Natural killer cell (primary cell): ENCODE measurements at places on chromosomes 7 and 10.

- DNase-seq, result peak; percentile 37
Measured at GRCh38 chr10:62638062-62638477, 166.4 kb upstream of the ADO start.

GRCh38 chr7:24854866-24855265 lies 97.6 kb upstream of the GSDME start:
- DNase-seq, result no peak

- no peak for DNase-seq
Measured at GRCh38 chr7:28301148-28301641, 111.1 kb upstream of the CREB5 start.

DNA sequence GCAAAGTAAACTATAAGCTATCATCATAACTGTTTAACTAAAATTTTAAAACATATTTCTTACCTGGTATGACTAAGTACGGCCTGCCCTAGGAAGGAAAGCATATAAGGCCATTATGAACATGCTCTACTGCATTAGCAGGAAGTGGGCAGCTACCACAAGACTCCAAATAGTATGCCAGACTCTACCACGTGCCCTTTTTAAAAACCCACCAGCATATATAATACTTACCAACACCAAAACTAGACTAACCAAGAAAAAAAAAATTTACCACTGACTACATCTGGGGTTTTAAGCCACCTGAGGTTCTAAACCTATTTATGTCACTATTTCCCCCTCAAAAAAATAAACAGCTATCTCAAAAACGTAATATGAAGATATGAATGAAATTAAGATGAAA lies 30.1 kb downstream of the NUDCD3 start:
- DNase-seq, result peak; percentile 43

- DNase-seq, result no peak
Measured at GRCh38 chr10:29839826-29840515, 205.2 kb upstream of the SVIL start.

DNA sequence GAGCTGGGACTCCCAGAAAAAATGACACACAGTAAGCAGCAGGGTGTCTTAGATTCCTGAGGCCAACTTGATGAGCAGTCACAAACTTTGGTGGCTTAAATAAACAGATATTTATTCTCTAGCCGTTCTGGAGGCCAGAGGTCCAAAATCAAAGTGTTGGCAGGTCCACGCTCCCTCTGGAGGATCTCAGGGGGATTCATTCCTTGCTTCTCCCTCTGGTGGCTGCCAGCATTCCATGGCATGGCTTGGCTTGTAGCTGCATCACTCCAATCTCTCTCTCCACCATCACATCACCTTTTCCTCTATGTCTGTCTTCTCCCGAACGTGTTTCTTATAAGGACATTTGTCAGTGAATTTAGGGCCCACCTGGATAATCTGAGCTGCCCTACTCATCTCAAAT lies 98.4 kb downstream of the OSBPL3 start:
- DNase-seq, result no peak

DNA sequence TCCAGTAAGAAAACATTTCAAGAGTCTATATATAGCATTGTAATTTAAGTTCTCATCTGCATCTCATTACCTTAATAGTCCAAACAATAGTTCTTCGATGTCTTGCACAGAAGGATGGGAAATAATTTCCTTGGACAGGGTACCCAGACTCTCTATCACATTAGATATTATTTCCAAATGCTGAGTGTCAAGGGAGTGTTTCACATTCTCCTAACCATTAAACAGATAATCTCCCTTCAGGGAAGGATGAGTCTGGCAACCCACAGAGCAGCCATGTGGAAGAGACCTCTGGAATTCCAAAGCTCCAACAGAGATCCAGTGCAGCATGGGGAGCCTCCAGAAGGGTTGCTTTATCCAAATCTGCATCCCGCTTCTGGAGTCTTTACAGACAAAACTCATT lies 89.6 kb downstream of the FZD1 start:
- no peak for DNase-seq

DNA sequence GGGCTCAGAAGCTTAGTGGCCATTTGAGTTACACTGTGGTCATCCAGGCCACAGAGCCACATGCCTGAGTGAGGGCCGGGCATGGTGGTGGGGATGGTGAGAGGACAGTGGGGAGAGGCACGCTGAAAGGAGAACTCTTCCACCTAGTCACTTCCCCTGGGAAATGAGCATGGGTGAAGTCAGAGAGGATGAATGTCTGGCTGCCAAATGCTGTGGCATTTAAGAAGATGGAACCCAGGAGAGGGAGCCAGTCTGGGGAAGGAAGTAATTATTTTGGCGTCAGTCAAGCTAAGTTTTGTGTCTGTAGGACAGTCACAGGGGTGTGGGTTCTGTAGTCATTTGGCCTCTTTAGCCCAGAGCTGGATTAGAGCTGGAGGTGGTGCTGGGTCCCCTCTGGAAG lies 86.0 kb upstream of the PODXL start:
- no peak for DNase-seq

DNA sequence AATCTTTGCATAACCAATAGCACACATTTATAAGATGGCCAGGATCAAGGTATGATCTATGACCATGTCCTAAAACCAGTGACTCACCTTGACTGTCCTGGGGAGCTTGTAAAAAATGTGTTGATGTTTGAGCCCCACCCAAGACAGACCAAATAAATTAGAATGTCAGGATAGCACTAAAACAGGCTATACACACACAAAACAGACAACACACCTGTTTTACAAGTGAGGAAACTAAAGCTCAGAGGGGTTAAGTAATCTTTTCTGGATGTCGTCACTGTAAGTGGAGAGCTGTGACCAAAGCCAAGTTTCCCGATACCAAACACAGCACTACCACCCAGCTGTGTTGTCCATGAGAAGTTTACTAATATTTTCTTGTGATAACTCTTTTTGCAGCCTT lies 84.5 kb downstream of the AVL9 start:
- no peak for DNase-seq

GRCh38 chr10:69747179-69747578 lies 54.5 kb upstream of the COL13A1 start:
- DNase-seq, result no peak

DNA sequence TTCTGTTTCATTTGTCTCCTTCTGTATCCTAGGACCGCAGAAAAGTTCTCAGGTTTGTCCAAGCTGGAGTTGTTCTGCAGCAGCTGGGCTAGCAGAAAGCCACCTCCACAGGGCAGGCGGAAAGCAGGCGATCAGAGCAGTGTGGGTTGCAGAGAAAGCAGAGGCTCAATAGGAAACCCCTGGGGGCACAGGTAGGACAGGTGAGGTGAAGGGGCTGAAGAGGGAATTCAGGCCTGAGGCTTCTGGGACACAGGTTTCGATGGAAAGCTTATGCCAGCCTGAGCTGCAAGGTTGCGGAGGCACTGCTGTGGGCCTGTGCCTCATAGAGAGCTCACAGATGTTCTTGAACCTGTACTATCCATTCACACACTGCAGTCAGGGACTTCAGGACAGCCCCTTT lies 194.9 kb upstream of the TPK1 start:
- DNase-seq, result no peak

DNA sequence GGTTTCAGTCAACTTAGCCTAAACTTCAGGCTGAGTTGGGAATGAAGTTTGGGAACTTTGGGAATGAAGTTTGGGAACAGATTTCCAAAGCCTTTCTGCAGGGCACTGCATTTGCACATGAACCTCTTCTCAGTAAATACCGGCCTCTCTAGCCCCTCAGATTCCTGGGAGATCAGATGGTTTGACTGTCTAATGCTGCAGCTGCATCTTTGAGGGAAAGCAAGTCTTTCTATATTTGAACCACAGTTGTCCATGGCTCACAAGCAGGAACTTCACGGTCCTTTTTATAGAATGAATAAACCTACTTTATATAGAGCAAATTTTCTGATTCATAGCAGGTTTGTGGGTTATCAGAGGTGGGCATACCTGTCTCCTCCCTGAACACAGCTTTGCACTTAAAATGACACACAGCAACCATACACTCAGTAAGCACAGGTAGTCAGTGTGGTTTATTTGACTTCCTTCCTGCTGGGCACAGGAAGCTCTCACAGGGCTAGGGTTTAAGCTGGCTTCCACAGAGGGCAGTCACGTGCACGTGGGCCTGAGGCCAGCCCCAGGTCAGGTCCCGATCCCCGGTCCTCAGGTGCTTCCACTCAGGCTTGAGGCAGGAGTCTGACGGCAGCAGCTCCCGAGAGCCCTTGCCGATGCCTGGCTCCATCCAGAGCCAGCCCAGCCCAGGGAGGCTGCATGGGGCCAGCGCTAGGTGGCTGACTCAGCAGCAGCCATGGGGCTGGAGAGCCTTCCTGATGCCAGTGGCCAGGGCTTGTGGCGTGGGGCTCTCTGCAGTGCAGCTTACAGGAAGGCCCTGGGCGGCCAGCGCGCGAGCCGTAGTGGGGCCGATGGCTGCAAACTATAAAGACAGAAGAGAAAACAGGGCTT lies 12.8 kb upstream of the MMP21 start:
- no peak for DNase-seq

DNA sequence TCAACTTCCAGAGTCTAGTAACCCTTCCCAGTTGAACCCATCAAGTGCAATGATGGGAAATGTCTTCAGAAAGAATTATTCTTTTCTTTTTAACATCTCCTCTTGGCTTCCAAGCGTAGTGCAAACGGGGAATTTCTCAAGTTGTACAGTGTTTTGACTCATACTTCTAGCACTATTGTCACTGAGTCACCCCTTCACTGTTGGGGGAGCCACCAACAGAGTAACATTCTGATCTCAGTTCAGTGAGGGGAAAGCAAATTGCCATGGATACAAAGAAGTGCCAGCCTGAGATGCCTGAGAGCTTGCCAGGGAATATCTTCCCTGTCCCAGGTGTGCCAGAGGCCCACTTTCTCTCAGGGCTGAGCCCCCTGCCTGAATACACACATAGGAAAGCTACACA lies 31.0 kb downstream of the CYP3A5 start:
- DNase-seq, result no peak

DNA sequence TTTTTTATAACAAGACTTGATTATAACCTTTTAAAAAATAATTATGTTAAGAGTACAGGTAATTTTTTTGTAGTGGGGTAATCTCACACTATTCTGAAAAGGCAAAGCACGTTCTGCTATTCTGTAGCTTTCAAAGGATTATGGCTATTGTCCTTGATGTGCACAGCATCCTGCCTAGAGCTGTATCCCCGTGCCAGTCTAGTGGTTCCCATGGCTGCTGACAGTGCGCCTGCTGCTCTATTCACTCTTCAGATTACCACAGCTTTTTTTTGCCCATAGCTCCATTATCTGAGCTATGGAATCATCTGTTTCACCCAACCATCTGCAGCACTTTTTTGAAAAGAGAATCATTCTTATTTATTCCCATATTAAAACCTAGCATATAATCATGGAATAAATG lies 723.4 kb downstream of the PHTF2 start:
- no peak for DNase-seq

DNA sequence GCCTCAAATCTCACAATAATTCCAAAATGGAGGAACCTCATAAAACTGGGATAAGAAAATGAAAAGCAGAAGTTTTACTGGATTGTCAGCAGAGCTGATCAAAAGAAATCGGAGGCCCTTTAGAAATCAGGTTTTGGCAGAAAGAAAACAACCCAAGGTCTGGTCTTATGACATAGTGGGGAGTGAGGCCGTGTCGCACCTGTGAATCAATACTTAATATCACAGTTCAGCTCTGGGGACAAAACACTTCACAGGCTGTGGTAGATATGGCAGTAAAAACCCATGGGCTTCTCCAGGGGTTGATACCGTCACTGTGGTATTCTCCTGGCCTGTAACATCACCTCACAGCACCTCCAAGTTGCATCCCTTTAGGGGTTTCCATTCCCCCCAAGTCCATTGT lies 6.5 kb upstream of the MALSU1 start:
- DNase-seq, result no peak

GRCh38 chr7:151454932-151455530 lies 15.1 kb upstream of the CRYGN start:
- no peak for DNase-seq

DNA sequence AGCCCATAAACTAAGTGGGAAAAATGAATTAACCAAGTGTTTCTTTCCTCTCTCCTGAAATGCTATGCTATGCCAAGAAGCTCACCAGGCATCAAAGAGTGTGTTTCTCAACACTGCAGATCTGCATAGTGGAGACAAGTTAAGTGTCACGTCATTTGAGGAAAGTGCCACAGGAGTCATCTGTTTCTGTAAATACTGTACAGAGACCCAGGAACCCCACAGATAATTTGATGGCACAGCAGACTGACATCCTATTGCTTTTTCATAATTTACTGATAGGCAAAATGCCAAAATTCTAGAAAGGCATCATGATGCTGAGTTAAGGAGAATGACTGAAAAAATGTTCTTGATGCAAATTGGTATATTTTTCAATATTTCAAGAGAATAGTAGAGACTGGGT lies 124.3 kb downstream of the NRCAM start:
- DNase-seq, result no peak

DNA sequence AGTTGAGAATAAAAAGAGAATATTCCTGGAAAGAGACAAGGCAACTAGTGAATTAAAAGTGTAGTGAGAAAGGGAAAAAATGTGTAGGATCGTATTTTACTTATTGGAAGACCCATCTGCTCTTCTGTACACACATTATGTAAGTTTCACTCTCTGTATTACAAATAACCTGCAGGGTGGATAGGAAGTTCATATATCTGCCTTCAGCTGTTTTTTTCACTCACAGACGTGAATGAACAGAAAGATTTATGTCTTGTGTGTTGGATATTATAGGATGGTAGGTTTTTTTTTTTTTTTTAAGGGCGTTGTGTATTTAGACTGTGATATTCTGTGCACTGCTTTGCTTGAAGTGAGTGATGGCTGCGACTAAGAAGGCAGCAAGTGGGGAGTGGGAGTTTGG lies 266.5 kb downstream of the AUTS2 start:
- no peak for DNase-seq

DNA sequence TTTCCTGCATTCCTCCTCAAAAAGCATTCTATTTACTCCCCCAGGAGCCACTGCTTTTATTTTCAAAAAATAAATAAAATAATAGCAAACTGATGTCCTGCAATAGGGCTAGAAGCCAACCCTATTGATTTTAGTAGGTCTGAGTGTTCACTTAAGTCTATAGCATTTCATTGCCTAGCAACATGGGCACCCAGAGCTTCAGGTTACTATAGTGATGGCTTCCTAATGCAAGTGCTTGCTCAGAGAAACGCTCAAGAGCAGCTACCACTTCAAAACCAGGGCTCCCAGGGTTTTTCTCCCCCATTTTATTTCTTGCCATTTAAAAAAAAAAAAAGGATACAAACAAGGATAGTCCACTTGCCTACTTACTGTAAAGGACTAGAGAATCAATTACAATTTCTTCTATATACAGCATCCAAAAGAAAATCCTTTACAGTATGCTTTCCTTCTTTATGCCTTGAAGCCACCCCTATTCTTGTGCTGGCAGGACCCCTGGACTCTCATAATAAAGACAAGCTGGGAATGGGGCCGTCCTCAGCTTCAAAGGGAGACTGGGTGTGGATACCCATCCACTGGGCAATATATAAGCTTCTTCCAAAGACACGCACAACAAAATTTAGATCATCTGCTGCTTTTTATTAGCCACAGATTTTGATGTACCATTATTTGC lies 133.3 kb downstream of the VPS41 start:
- no peak for DNase-seq

GRCh38 chr10:22436893-22437619 lies 91.8 kb downstream of the SPAG6 start:
- peak; percentile 86 for DNase-seq
